NCI-H460 (cell line): ENCODE measurements at places on chromosomes 2 and 18. TPM values are rescaled to one million over a fixed set of nuclear protein-coding genes. Genes with fewer than 3 reads are reported as not detected.
A peak's percentile ranks its signal among the peaks of the same experiment; 100 is the strongest.

GRCh38 chr2:85733121-85733960 is 20.4 kb upstream of the ATOH8 start:
- DNase-seq = no peak

Gene IL36RN
- total RNA-seq = not detected in 2 replicates

- no peak for DNase-seq
These were observed 18.3 kb upstream of the CXCR4 start for GRCh38 chr2:136135921-136136906.

DNA sequence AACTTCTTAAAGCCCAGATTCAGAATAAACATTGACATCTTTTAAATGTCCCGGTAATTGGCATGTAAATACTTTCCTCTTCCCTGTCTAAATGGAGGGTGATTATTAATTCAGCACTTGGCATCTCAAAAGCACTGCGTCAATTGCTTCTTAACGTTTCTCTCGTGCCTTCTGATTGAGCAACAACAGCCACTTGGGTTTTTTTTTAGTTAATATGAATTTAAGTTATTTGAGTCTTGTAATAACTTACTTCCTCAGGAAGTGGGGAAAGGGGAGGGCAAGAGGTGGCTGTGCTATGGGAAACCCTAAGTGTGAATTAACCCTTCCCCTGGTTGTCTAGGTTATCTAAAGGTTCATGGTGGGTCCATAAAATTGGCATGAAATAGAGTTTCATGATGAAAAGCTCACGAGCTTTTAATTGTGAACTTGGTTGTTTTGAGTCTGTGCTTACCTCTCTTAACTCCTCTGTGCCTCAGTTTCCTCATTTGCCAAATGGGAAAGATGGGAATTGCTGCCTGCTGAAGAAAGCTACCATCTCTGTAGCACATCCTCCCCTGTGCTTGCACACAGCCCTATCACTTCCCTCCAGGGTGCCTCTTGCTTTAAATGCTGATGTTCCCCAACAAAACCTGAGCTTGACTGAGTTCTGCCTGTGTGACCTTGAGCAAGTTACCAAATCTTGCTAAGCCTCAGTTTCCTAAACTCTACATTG is 126.3 kb upstream of the BCL2L11 start:
- DNase-seq = no peak

Gene FER1L5
- total RNA-seq = not detected in 2 replicates

- no peak for DNase-seq
These were observed 67.2 kb upstream of the RAB6C start for GRCh38 chr2:129912066-129912820.

Gene TP53I3
- 20.2 and 21.4 TPM in 2 replicates for total RNA-seq

DNA sequence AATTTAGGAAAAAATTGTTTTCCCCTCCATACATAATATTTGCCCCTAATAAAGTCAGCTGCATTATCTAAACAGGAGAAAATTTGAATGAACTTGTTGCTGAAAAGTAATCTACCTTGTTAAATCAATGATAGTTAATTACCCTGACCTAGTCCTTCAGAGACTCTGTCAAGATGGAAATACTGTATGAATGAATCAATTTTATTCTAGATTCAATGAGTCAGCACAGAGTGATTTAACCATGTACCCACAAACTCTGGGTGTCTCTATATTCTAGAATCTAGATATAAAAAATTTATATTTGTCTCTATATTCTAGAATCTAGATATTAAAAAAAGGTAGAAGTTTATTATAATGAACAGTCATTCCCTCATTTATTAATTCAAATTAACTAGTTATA is 36.2 kb downstream of the NDUFAF7 start:
- DNase-seq = no peak

GRCh38 chr2:52128081-52128480 is 1096.1 kb upstream of the NRXN1 start:
- DNase-seq = no peak

Gene SULT1C4
- total RNA-seq = not detected in 2 replicates

GRCh38 chr2:9760902-9761228 is 82.4 kb upstream of the TAF1B start:
- no peak for DNase-seq

- DNase-seq = no peak
These were observed 112.7 kb upstream of the TACR1 start for GRCh38 chr2:75311993-75312392.

Gene IL1RL2
- not detected in 2 replicates for total RNA-seq

Gene CREG2
- 0.10 and 0.20 TPM in 2 replicates for total RNA-seq

DNA sequence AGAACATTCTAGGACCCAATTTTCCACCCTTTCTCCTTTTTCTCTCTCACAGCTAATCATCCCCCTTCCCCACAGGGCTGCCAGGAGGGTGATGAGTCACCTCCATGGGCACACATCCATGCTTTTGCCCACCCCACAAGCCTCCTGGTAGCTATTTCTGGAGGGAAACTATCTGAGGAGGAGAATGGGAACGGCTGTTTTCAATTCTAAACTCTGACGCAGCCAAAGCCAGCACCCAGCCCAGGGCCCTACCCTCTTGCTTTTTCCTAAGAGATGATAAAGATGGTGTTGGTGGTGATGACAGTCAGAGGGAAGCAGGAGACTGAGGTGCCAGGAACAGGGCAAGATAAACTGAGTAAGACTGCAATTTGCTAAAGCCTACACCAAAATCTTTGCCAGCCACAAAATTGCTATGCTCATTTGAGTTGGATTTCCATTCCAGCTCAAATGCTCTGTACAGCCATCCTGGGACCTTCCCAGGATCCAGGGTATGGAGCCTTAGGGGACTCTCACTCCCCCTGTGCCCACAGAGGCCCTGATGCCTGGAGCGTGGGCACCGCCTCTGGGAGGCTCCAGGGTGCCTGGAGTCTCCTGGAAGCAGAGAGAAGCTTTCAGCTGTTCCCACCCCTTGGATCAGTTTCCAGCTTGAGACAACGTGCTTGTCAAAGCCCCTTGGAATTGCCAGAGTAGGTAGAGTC is 62.0 kb upstream of the FZD7 start:
- no peak for DNase-seq

- DNase-seq = no peak
These were observed 10.7 kb downstream of the ARHGAP15 start for GRCh38 chr2:143139835-143140393.

Gene ARHGEF33
- total RNA-seq = 0.47 and 0.58 TPM in 2 replicates

Gene FAP
- total RNA-seq = not detected in 2 replicates

Gene DNAJC5G
- not detected in 2 replicates for total RNA-seq

Gene UGT1A6
- total RNA-seq = not detected in 2 replicates

- no peak for DNase-seq
These were observed 6.4 kb downstream of the PMAIP1 start for GRCh38 chr18:59906203-59906602.

- DNase-seq = no peak
These were observed 78.3 kb upstream of the MAP4K4 start for GRCh38 chr2:101619191-101619591.

DNA sequence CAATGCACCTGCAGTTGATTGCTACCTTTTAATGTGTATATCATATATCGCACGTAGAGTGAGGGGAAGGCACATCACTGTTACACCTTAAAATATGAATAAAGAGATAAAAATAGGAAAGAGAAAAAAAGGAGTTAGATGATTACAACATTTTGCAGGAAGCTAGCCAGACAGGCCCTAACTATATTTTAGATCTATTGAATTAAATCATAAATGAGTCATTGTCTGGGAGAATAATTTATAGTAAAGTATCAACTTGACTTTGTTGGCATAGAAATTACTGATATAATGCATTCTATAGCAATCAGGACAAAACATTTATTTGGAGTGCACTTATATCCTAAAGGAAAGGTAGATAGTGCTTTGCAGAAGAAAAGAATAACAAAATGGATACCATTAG is 384.9 kb upstream of the NXPH2 start:
- no peak for DNase-seq

DNA sequence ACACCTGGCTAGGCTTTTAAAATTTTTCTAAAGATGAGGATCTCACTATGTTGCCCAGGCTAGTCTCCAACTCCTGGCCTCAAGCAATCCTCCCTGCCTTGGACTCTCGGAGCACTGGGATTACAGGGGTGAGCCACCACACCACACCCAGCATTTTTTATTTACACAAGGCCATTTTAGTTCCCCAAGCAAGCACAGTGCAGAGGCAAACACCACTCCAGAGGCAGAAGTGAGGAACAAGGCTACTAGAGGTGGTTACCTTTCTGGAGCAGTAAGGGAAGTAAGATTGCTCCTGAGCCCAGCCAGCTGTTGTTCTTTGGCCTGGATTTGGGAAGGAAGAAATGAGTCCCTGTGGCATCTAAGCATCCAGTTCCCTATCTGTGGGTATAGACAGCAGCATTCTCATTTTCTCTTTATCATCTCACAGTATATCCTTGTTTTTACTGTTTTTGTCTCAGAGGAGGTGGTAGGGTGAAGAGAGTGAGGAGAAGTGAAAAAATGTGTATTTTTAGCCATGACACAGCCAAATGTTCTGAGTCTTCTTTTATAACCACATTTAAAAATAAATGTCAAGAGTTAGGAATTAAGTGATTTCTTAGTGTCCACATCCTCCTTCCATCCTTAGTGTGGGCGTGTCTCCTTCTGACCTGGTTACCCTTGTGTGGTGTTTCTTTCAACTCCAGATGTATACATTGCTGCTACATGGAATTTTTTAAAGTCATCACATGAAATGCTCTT is 10.5 kb upstream of the TTC39C start:
- DNase-seq = no peak

DNA sequence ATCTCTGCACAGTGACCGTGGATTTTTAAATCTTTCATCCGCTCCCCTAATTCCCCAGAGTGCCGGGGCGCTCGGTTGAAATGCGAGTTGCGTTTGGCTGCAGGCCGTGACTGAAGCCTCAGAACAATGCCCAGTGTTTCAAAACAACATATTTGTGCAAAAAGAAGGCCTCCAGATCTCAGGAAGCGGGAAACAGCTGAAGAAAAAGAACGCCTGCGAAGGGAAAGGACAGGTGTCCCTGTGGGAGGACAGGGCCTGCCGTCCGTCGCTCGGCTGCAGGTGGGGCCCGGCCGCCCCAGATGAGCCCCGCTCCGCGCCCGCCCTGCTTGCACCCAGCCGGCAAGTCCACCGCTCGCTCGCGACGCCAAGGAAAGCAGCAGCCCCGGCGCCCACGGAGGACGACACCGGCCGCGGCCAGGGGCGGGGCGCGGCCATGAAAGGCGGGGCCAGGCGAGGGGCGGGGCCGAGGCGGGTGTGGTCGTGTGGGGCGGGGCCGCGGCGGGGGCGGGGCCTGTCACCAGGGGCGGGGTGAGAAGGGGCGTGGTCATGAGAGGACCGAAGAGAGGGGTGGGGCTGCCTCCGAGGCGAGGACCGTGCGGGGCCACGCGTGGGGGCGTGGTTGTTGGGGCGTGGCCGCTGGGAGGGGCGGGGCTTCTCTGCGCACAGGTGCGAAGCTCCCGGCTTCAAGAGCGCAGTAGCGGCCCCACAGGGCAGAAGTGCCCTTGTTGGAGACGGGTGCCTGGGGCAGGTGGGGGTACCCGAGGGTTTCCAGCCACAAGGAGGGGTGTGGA is 17.6 kb upstream of the BOK start:
- peak; percentile 58 for DNase-seq

GRCh38 chr2:160407393-160408172 is 86.0 kb downstream of the RBMS1 start:
- peak; percentile 39 for DNase-seq

DNA sequence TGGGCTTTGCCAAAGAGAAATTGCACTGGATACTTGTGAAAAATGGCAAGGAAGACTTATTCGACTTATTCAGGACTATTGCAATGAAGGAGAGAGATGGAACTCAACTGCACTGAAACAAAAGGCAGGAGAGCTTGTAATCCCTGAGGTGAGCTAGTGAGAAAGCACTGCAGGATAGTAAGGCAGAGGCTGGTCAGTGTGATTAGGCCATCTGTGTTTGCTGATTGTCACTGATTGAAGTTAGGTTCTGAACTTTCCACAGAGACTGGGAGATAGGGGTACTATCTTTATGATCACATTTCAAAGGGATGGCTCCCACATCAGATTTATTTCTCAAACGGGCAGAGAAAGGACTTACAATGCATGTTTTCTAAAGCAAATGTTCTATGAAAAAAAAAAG is 82.9 kb downstream of the SERPINB8 start:
- no peak for DNase-seq

- DNase-seq = no peak
These were observed 155.5 kb downstream of the MTX2 start for GRCh38 chr2:176424746-176425145.

DNA sequence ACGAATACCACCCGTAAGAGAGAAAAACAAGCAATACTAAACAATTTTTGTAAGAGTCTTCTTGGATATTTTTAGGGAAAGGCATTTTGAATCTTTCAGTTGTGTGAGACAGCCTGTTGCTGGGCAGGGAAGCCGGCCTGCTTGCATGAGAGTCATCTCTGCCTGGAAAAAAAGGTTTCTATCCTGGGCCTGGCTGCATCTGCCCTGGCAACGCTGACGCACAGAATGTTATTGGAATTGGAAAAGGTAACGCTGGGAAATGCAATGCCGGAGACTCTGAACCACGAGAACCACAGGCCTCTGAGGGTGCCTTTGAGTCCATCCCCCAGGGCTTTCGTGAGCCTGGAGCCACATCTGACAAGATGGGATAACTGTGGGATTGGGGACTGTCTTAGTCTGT is 17.9 kb upstream of the NPAS2 start:
- no peak for DNase-seq

DNA sequence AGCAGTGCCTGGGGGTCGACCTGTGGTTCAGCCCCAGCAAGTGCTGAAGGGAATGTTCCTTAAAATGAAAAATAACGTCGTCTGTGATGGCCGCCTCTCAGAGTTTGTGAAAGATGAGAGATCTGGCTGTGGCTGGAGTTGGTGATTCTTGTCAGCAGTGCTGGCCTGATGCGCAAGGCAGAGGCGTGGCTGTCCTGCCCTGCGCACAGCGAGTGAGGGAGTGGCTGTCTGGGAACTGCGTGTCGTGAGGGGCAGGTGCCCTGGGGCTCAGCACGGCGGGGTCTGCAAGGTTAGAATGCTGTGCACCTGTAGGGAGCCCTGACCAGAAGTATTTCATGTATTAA is 8.8 kb downstream of the NFATC1 start:
- no peak for DNase-seq

Gene SCN7A
- total RNA-seq = 0.02 and 0.03 TPM in 2 replicates

Gene OBSL1
- total RNA-seq = 10.0 and 10.6 TPM in 2 replicates

DNA sequence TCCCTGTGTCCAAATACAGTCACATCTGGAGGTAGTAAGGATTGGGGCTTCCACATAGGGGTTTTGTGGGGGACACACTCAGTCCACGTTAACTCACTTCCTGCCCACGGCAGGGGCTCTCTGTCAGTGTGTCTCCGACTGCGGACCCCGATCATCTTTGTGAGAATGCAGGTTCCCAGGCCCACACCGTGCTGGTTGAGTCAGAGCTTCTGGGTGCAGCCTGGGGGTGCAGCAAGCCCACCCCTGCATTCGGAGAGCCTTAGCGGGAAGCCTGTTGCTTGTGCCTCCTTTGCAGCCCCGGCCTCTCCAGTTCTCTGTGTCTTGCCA is 28.0 kb downstream of the HPCAL1 start:
- no peak for DNase-seq

Gene DIPK1C
- total RNA-seq = not detected in 2 replicates
